ENCODE measurements at places on chromosomes 12 and 14.
A peak's percentile ranks its signal among the peaks of the same experiment; 100 is the strongest.

DNA sequence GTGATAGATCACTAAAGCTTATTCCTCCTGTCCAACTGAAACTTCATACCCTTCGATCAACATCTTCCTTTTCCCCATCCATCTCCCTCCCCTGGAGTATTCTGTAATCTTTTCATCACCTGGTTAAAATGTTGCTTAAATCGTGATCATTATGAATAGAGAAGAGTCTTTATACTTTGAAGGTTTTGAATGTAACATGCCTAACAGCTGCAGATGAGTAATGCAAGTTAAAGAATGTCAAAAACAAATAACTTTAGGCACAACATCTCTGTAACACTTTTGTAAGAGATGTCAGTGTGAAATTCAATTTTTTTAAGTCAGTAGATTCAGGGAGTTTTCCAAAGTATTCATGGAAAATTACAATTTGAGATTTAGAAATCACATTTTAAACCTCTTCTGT lies 25.0 kb downstream of the RXYLT1 start:
- no peak for DNase-seq

- DNase-seq, result no peak
Measured at GRCh38 chr14:61644834-61645233, 50.5 kb upstream of the HIF1A start.

DNA sequence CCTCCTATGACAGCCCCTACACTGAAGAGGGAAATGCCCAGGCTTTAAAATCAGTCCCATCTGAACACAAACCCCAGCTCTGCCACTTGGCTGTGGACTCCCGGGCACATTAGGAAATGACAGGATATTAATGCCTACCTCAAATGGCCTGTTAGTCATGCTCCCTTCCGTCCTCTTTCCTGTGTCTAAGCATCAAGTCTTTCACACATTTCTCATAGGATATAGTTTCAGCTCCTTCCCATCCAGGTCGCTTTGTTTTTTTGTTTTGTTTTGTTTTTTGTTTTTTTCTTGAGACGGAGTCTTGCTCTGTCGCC lies 16.1 kb downstream of the PLEK2 start:
- no peak for DNase-seq

GRCh38 chr12:91513313-91513712 lies 330.7 kb upstream of the DCN start:
- no peak for DNase-seq

DNA sequence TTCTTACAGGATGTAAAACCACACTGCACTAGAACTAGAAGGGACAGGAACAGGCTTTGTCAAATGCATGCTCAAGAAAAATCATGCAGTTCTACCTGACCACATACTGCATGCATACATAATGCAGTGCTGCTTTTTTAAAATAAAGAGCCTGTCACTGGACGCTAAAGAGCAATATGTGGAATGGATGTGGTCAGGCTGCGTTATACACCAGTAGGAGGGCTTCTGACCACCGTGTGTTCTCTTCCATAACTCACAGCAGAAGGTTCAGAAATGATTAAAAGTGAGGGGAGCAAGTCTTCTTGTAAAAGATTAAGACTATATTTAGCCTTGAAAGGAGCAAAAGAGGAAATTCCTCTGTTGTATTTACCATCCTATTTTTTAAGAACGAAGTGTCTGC lies 392.0 kb downstream of the EMP1 start:
- no peak for DNase-seq

DNA sequence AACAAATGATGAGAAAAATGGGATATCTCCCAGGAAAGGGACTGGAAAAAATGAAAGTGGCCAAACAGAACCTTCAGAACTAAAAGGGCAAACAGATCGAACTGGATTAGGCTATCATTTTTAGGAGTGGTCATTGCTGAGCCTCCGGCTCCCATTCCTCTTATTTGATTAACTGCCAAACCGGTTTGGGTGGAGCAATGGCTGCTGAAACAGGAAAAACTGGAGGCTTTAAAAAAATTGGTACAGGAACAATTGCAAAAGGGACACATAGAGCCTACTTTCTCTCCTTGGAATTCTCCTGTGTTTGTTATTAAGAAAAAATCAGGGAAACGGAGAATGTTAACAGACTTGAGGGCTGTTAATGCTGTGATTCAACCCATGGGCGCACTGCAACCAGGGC lies 49.7 kb downstream of the TNFAIP2 start:
- no peak for DNase-seq

DNA sequence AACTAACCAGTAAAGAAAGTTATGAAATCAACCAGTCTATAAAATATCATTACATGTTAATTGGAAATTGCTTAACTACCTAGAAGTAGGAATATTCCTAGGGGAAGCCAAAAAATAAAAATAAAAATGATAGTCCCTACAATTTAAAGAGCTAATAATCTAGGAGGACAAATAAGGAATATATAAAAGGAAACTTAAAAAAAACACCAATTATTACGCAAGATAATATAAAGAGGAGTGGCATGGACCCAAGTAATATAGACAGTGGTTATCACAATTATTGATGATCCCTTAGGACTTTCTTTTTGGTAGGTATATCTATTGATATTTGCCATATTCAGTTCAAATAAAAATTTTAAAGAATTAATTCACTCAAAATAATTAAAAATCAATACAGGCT lies 498.7 kb downstream of the SOX5 start:
- no peak for DNase-seq

GRCh38 chr12:102682366-102683289 lies 202.3 kb upstream of the IGF1 start:
- no peak for DNase-seq

GRCh38 chr12:89194683-89195082 lies 157.6 kb downstream of the DUSP6 start:
- DNase-seq, result no peak

- DNase-seq, result no peak
Measured at GRCh38 chr14:89641495-89642175, 224.6 kb upstream of the FOXN3 start.

DNA sequence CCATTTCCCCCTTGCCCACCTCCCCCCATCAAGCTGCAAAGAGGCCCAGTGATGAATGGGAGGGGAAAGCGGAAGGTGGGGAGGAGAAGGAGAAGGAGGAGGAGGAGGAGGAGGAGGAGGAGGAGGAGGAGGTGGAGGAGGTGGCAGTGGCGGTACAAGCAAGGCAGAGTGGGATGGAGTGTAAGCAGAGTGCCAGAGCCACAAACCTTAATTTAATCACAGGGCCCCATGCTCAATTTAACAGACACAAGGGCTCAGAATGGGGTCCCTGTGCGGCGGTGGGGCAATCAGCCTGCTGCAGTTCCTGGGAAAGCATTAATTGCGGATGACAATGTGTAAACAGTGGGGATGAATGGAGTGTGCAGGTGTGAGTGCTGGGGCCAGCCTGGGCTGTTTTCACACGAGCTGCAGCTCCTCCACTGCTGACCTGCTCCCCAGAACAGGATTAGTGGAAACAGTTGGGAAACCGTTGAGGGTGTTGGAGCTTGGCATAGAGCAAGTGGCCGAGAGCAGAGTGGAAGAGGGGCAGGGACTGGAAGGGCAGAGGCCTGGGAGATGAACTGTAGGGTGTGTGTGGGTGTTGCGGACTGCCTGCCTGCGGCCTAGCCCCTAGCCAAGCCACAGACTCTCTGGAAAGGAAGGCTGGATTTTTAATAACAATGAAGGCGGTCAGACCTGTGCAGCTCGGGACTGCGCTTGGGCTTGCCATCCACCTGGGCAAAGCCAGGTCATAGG lies 36.4 kb upstream of the SMOC1 start:
- no peak for DNase-seq

DNA sequence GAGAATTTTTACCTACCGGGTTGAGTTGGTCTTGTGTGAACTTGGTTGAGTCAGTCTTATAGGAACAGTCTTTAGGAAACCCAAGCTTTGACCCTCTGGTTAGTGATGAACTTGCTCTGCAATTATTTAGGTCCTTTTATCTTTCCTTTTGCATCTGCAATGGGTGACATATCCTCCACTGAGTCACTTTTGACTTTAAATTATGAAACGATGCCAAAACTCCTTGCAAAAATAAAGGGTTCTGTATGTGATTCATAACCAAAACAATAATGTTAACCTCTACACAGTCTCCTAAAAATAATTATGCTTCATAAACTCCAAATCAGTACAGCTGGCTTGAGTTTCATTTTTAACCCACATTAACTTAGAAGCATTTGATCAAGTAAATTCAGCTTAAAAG lies 979.4 kb downstream of the GALC start:
- DNase-seq, result no peak

- DNase-seq, result no peak
Measured at GRCh38 chr12:6753772-6754356, 923 bp upstream of the MLF2 start.

- no peak for DNase-seq
Measured at GRCh38 chr14:63941023-63941422, 88.2 kb downstream of the SYNE2 start.

GRCh38 chr14:104144911-104145825 lies 6.8 kb downstream of the KIF26A start:
- no peak for DNase-seq

GRCh38 chr12:27229367-27229766 lies 14.7 kb upstream of the STK38L start:
- no peak for DNase-seq

DNA sequence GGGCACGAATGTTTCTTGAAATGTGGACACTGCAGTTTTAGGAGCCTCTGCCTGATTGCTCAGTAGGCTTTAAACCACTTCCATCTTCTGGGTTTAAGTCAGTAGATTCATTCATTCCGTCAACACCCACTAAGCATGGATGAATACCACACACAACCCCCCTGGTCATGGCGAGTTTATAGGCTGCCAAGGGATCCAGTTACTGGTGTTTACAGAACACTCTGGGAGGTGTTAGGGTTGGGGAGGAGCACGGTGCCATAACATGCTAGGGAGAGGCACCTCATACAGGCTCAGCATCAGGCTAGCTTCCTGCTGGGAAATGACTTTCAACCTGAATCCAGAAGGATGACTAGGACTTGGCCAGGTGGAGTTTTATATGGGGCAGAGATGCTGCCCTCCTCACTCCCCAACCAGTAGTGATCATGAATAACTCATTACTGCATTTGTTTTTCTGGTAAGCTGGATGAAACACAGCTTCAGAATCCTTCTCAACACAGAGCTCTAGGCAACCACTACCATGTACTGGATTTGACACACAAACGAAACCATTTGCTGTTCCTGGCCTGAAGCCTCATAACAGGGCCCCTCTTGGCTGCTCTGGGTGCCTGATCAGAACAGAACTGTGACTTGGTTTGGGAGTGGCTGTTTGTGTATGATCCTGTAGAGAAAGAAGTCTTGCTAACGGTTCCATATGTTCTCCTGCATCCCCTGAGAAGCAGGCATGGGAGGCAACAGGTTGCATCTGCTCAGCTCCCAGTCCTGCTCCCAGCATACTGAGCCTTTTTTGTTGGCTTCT lies 47.9 kb downstream of the FBXW8 start:
- no peak for DNase-seq

GRCh38 chr12:24081092-24081529 lies 131.6 kb upstream of the SOX5 start:
- DNase-seq, result no peak

GRCh38 chr12:98073610-98074009 lies 441.8 kb upstream of the TMPO start:
- DNase-seq, result no peak

DNA sequence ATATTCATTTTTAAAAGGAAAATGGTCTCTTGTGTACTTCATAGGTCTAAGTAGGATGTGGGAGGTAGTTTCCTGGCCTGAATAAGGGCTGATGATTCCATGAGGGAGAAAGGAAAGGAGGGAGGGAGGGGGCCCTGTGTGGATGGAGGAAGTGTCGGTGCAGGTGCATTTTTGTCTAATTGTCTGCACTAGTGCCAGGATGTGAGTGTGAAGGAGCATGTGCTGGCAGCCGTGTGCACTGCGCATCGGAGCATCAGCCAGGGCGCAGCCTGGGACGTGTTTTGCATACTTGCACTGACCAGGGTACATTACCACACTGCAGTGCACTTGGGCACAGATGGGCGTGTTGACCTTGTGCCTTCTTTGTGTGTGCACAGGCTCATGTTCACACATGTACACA lies 29.2 kb downstream of the SMUG1 start:
- no peak for DNase-seq

DNA sequence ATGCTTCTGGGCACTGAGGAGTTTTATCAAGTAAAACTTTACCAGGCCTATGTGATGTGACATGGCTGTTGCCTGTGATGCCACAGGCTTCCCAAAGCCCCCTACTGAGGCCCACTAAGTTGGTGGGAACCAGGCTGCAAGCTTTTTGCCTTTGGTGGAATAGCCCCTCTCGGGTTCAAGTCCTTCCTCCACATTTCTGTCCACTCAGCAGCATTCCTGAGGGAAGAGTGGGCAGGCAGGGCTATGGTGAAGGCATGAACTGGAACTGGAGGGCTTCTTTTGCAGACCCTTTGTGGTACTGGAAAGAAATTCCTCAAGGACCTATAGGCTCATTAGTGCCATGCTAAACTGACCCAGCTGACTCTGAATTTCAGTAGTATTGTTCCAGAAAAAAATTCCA lies 48.5 kb downstream of the WDR20 start:
- no peak for DNase-seq

DNA sequence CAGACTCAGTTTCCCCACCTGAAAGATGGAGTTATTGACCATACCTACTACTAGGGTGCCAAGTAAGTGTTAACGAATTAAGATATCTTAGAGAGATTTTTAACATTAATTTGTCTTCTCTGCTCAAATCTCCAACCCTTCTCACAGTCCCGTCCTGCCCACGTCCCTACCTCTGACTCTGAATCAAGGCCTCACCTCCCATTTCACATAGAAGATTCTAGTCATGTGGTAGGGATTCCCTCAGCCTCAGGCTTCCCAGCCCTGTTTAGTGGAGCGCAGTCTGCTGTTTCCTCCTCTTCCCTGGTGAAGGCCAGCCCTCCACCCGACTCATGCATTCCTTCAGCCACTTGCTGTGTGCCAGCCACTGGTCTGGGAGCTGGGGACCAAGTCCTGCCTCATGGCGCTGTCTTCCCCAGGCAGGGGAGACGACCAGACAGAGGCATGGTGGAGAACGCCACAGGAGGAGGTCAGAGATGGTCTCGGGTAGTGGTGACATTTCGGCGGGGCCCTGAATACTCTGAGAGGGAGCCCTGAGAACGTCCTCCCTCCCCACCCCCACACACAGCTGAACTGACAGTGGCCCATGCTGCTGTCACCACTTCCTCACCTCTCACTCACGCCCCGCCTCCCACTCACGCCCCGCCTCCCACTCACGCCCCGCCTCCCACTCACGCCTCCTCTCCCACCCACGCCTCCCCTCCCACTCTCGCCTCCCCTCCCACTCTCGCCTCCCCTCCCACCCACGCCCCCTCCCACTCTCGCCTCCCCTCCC lies 38.8 kb downstream of the TMEM63C start:
- peak; percentile 32 for DNase-seq

DNA sequence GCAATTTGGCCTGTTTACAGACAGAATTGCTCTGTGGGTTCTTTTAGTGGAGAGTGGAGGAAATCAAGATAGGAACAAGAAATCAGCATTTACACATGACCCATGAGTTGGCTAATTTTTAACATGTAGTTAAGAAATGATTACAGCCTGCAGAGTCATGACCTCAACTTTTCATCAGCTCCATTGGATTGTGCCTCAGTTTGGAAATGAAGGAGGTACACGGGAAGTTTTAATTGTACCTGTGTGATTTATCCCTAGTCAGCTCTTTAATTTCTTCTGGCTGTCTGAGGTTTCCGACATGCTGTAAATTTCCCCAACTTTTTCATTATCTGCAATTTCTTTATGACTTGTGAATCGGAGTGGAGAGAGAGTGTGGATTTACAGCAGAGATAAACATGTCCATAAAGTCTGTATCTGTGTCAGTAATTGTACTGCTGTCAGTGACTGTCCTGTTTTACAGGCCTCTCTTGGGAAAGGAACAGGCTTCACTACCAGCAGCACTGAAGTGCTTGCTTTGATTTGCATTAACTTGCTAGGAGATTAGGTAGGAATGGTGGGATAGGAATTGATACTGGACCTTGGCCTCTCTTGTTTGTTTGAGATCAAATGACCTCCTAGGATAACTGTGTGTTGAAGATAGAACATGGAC lies 49.2 kb downstream of the LIN52 start:
- DNase-seq, result peak; percentile 5

Measured in mesendoderm (in vitro differentiated cells).